ENCODE measurements at places on chromosomes 12 and 14.

DNA sequence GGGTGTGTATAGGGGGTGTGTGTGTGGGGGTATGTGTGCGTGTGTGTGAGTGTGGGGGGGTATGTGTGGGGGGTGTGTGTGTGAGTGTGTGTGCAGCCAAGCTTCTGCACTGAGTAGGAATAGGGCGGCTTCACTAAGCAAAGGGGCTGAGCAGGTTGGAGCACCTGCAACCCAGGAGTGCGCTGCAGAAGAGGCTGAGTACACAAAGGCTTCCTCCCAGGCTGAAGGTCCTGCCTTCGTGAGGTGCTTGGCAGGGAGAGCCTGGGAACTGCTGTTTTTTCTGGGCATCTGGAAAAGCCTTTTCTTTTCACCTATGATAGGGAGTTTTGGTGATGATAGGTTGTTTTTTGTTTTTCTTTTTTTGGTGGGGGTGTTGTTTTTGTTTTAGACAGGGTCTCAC is 6.0 kb upstream of the NUDT14 start:
- no peak overlapping the region for H3K27ac ChIP-seq
- DNase-seq, result no peak
- peaks cover under 1% of the 10 kb centered on the region for H3K27me3 ChIP-seq
- H3K4me3 ChIP-seq, result no peak overlapping the region
- H3K36me3 ChIP-seq, result no peaks in the 10 kb centered on the region

DNA sequence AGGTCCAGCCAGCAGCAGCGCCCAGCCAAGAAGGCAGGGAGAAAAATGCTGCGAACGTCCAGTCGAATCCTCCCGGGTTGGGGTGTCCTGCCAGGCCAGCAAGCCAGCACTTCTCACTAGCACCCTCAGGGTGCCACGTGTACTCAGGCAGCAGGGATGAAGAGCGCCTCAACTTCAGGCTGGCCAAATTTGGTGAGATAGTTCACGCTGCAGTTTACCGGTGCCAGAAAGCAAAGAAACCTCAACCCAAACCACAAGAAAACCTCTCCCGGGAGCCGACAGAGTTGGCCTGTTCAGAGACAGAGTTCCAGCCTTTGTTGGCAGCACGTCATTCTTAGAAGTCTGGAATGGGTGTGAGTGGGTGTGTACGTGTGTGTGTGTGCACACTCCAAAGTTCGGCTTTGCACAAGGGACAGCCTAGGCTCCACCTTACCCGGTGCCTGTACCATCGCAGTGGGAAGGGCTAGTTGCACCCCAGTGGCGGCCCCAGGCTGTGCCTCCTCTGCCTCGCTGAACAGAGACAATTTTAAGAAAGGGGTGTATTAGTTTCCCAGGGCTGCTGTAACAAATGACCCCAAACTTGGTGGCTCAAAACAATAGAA is 42.1 kb downstream of the ELK3 start:
- no peak for DNase-seq
- H3K27me3 ChIP-seq, result no peaks in the 10 kb centered on the region
- no peaks in the 10 kb centered on the region for H3K4me1 ChIP-seq
- no peaks in the 10 kb centered on the region for H3K36me3 ChIP-seq
- no peak overlapping the region for H3K27ac ChIP-seq

DNA sequence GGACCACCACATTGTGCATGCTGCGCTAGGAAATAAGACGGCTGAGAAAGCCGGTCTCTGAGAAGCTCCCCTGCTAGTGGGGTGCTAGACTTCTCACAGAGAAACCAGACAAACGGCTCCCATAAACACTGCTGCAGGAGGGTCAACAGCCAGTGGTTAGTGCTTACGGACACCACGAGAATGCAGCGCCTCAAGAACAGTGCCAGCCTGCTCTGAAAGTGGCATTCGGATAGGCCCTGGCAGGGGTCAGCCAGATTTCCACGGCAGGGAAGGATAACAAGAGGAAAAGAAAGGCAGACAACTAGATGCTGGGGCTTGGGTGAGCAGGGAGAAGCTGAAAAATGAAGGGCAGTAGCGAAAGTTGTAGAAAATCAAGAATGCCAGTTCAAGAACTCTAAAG is 26.4 kb downstream of the PPTC7 start:
- H3K36me3 ChIP-seq, result no peaks in the 10 kb centered on the region
- H3K27me3 ChIP-seq, result no peaks in the 10 kb centered on the region
- H3K4me1 ChIP-seq, result no peaks in the 10 kb centered on the region
- no peak overlapping the region for H3K27ac ChIP-seq
- no peak for DNase-seq

GRCh38 chr14:93926245-93926872 is 785 bp upstream of the FAM181A start:
- no peaks in the 10 kb centered on the region for H3K4me1 ChIP-seq
- no peak overlapping the region for H3K27ac ChIP-seq

GRCh38 chr12:101597164-101597563 is 2.4 kb downstream of the MYBPC1 start:
- H3K4me3 ChIP-seq, result no peak overlapping the region
- no peaks in the 10 kb centered on the region for H3K36me3 ChIP-seq
- H3K27ac ChIP-seq, result no peak overlapping the region
- H3K4me1 ChIP-seq, result peaks cover 4% of the 10 kb centered on the region
- H3K27me3 ChIP-seq, result no peaks in the 10 kb centered on the region

GRCh38 chr12:67991158-67991557 is 1.9 kb downstream of the IFNG-AS1 start:
- no peaks in the 10 kb centered on the region for H3K4me1 ChIP-seq
- no peaks in the 10 kb centered on the region for H3K36me3 ChIP-seq
- no peak overlapping the region for H3K4me3 ChIP-seq
- H3K27me3 ChIP-seq, result no peaks in the 10 kb centered on the region
- no peak for DNase-seq

DNA sequence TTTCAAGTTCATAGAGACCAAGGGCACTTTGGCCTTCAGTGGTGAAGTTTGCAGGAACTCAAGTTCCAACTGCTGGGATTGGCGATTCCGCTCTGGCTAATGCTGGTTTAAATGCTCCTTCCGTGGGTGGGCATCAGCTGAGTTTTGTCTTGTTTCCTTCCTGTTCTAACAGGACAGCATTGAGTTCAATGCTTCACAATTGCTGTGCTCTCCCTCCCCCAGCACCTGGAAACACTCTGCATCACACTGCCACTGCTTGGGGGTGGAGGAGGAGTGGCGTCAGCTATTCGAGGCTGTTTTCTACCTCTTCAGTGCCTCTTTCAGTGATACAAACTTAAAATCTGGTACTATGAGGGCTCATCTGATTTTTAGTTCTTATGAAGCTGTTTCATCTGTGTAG is 634.9 kb downstream of the FSCB start:
- no peaks in the 10 kb centered on the region for H3K27me3 ChIP-seq
- DNase-seq, result no peak
- peaks cover 2% of the 10 kb centered on the region for H3K4me1 ChIP-seq
- H3K4me3 ChIP-seq, result no peak overlapping the region
- no peaks in the 10 kb centered on the region for H3K36me3 ChIP-seq

DNA sequence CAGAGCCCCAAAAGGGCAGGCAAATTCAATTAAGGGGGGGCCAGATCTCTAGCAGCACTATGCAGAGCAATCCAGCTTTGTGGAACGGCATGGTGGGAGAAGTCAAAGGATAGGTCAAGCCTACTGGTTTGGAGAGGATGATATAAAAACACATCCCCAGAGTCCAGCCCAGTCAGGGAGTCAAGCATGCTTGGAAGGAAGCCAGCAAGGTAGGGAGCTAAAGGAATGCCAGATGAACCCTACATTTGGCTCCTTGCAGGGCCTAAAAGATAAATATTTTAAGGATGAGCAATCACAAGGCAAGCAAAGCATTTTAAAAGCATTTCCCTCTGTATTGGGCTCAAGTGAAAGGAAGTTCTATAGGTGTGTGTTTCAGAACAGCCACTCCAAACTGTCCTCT is 21.4 kb downstream of the KCTD10 start:
- no peaks in the 10 kb centered on the region for H3K27me3 ChIP-seq
- H3K27ac ChIP-seq, result no peak overlapping the region
- H3K36me3 ChIP-seq, result peaks cover 69% of the 10 kb centered on the region
- peaks cover 26% of the 10 kb centered on the region for H3K4me1 ChIP-seq
- DNase-seq, result no peak
- H3K4me3 ChIP-seq, result no peak overlapping the region

- H3K4me3 ChIP-seq, result no peak overlapping the region
- H3K36me3 ChIP-seq, result 0 out of 2 replicates have a peak, but pooled peaks cover 2% of the 10 kb centered on the region
- no peaks in the 10 kb centered on the region for H3K4me1 ChIP-seq
- no peak for DNase-seq
- no peak overlapping the region for H3K27ac ChIP-seq
Measured at GRCh38 chr14:92005019-92005418, 34.8 kb downstream of the TRIP11 start.

- no peak overlapping the region for H3K4me3 ChIP-seq
- H3K27me3 ChIP-seq, result no peaks in the 10 kb centered on the region
- no peak overlapping the region for H3K27ac ChIP-seq
- H3K36me3 ChIP-seq, result no peaks in the 10 kb centered on the region
- DNase-seq, result peak; percentile 64
Measured at GRCh38 chr12:11026118-11026517, 3.7 kb upstream of the TAS2R19 start.

GRCh38 chr12:15423629-15424028 is 101.3 kb downstream of the PTPRO start:
- no peak overlapping the region for H3K27ac ChIP-seq
- H3K27me3 ChIP-seq, result no peaks in the 10 kb centered on the region
- no peaks in the 10 kb centered on the region for H3K4me1 ChIP-seq
- H3K36me3 ChIP-seq, result no peaks in the 10 kb centered on the region
- DNase-seq, result no peak
- no peak overlapping the region for H3K4me3 ChIP-seq

- peaks cover 7% of the 10 kb centered on the region for H3K4me1 ChIP-seq
- H3K4me3 ChIP-seq, result no peak overlapping the region
- no peaks in the 10 kb centered on the region for H3K27me3 ChIP-seq
- no peak overlapping the region for H3K27ac ChIP-seq
- DNase-seq, result no peak
Measured at GRCh38 chr12:131959116-131959515, 9.4 kb downstream of the EP400 start.

- no peaks in the 10 kb centered on the region for H3K27me3 ChIP-seq
- H3K4me3 ChIP-seq, result no peak overlapping the region
- no peaks in the 10 kb centered on the region for H3K4me1 ChIP-seq
- no peak for DNase-seq
- no peaks in the 10 kb centered on the region for H3K36me3 ChIP-seq
Measured at GRCh38 chr12:1928439-1929121, 10.1 kb upstream of the CACNA2D4 start.

All from H1 (cell line).